ENCODE measurements at places on chromosomes 7 and 10. TPM values are rescaled to one million over a fixed set of nuclear protein-coding genes. Genes with fewer than 3 reads are reported as not detected.

KBTBD2 gene
- total RNA-seq, result 41.9 TPM

ANLN gene
- 31.2 TPM for total RNA-seq

PON3 gene
- not detected for total RNA-seq

IL2RA gene
- total RNA-seq, result not detected

UPK3B gene
- total RNA-seq, result 49.5 TPM

BLNK gene
- 8.2 TPM for total RNA-seq

ELFN1 gene
- total RNA-seq, result 11.4 TPM

GLI3 gene
- total RNA-seq, result 126 TPM

NACAD gene
- 10.3 TPM for total RNA-seq

SCIN gene
- 3.9 TPM for total RNA-seq

TMEM254 gene
- total RNA-seq, result 30.7 TPM

SLC39A12 gene
- not detected for total RNA-seq

VPS50 gene
- total RNA-seq, result 22.3 TPM

CARD11 gene
- 9.8 TPM for total RNA-seq

OLAH gene
- total RNA-seq, result 0.69 TPM

TMEM140 gene
- 0.14 TPM for total RNA-seq

STN1 gene
- total RNA-seq, result 14.2 TPM

GBX1 gene
- total RNA-seq, result 0.20 TPM

C10orf71 gene
- total RNA-seq, result not detected

ZNF467 gene
- 38.0 TPM for total RNA-seq

HABP2 gene
- not detected for total RNA-seq

TEX36 gene
- total RNA-seq, result not detected

ZNF32 gene
- 51.2 TPM for total RNA-seq

UCN3 gene
- not detected for total RNA-seq

SPDYE9 gene
- total RNA-seq, result 0.18 TPM

ERVW-1 gene
- 0.24 TPM for total RNA-seq

PNLIPRP2 gene
- not detected for total RNA-seq

RBM17 gene
- 112 TPM for total RNA-seq

GPR26 gene
- not detected for total RNA-seq

GFRA1 gene
- 38.7 TPM for total RNA-seq

NUTM2B gene
- total RNA-seq, result 1.0 TPM

IDI2 gene
- total RNA-seq, result not detected

KNDC1 gene
- total RNA-seq, result 23.7 TPM

ADAM8 gene
- 16.9 TPM for total RNA-seq

C10orf105 gene
- 0.11 TPM for total RNA-seq

PTEN gene
- 72.7 TPM for total RNA-seq

ABCB1 gene
- 1.7 TPM for total RNA-seq

ITPRID1 gene
- not detected for total RNA-seq

PTPRN2 gene
- total RNA-seq, result 2.1 TPM

OR2A42 gene
- total RNA-seq, result 0.50 TPM

HOXA1 gene
- total RNA-seq, result 13.7 TPM

ADAMTS14 gene
- total RNA-seq, result 4.1 TPM

TMEM225B gene
- total RNA-seq, result 2.5 TPM

GIMAP2 gene
- not detected for total RNA-seq

BHLHA15 gene
- 1.0 TPM for total RNA-seq

TCERG1L gene
- total RNA-seq, result 0.38 TPM

GIMAP8 gene
- not detected for total RNA-seq

IFIT3 gene
- 17.8 TPM for total RNA-seq

ANKRD1 gene
- total RNA-seq, result 5.2 TPM

ADRA2A gene
- total RNA-seq, result 4.7 TPM

IFIT1B gene
- total RNA-seq, result not detected

Data from mesothelial cell of epicardium (in vitro differentiated cells).